ENCODE measurements at places on chromosomes 12 and 14.
A peak's percentile ranks its signal among the peaks of the same experiment; 100 is the strongest.

DNA sequence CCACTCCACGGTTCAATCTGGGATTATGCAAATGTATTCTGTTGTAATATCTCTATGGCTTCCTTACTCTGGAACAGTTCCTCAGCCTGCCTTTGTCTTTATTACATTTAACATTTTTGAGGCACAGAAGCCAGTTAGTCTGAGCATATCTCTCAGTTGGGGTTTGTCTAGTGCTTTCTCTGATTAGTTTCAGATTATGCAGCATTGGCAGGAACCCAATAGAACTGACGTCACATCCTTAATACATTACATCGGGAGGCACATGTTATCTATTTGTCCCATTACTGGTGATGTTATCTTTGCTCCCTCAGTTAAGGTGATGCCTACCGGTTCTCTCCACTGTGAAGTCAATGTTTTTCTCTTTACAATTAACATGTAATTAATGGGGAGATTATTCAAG is 62.4 kb downstream of the PPM1A start:
- DNase-seq = no peak

GRCh38 chr14:98960617-98961013 is 311.4 kb downstream of the BCL11B start:
- no peak for DNase-seq

GRCh38 chr14:22668863-22669262 is 24.7 kb upstream of the OR6J1 start:
- DNase-seq = no peak

DNA sequence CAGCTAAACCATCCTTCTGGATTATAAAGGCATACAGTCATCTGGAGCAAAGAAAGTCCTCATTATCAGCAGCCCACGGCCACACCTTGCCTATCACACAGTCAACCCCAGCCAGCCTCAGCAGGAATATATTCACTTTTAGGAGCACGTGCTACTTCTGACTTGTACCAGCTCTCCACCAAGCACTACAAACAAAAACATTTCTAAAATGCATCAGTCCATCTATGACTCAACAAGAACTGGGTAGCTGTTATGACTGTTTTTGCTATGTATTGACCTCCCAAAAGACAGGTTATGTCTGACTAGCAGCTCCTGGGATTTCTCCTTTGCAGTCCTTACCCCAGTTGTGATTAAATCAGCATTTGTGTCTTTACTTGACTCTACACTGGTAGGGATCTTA is 31.2 kb downstream of the NUAK1 start:
- no peak for DNase-seq

GRCh38 chr12:24488091-24488596 is 460.8 kb downstream of the BCAT1 start:
- DNase-seq = no peak

GRCh38 chr12:52041695-52042123 is 9.5 kb upstream of the NR4A1 start:
- DNase-seq = no peak

- DNase-seq = no peak
These were observed 299.3 kb downstream of the BCAT1 start for GRCh38 chr12:24649634-24650033.

DNA sequence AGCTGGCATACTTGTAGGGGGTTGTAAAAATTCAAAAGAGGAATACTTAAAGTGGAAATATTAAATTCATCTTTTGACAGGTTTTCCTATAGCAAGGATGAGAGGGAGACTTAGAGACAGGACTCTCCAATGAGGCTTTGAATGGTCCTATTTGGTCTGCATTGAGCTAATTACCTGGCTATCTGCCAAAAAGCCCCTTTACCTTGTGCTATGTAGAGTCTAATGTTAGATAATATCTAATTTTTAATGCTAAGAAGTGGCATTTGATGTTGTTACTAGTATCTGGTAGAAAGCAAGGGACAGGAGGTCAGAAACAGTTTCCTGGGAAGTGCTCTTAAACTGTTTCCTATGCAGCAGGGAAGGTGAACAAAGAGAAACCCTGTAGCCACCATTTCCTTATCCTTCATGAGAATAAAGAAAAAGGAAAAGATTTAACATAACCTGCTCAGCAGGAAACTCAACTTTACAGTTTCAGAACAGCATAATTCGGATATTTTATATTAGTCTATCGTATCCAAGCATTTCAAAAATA is 550.0 kb downstream of the SOX5 start:
- no peak for DNase-seq

GRCh38 chr14:105050551-105050897 is 14.7 kb downstream of the GPR132 start:
- DNase-seq = no peak

GRCh38 chr14:52313903-52314594 is at the start of gene PTGER2:
TSS of gene PTGER2 (plus strand) at chr14:52314312. CDS start at chr14:52314549, 237 bp downstream.
- DNase-seq = peak; percentile 65

GRCh38 chr12:2477009-2477766 is 317.6 kb upstream of the FKBP4 start:
- no peak for DNase-seq

- no peak for DNase-seq
These were observed 169.3 kb upstream of the PRICKLE1 start for GRCh38 chr12:42758806-42759205.

DNA sequence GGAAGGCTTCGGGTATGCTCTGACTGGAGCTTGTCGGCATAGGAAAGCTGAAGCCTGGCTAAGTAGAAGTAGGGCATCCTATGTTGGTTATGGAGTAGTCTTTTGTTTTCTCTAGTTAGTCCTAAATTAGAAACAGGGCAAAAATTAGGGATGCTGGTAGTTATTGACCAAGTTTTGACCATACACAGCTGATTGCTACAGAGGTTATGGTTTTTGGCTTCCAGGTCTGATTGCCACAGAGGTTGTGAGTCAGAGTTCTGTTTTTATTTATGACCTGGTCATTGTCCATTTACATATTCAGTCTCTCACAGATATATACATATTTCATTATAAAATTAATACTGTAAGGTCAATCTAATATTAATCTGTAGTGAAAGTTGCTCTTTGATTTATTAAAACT is 219.2 kb downstream of the FSCB start:
- DNase-seq = no peak

- DNase-seq = no peak
These were observed 52.7 kb downstream of the SPPL3 start for GRCh38 chr12:120851444-120851843.

GRCh38 chr14:76669770-76670169 is 91.5 kb upstream of the VASH1 start:
- no peak for DNase-seq

DNA sequence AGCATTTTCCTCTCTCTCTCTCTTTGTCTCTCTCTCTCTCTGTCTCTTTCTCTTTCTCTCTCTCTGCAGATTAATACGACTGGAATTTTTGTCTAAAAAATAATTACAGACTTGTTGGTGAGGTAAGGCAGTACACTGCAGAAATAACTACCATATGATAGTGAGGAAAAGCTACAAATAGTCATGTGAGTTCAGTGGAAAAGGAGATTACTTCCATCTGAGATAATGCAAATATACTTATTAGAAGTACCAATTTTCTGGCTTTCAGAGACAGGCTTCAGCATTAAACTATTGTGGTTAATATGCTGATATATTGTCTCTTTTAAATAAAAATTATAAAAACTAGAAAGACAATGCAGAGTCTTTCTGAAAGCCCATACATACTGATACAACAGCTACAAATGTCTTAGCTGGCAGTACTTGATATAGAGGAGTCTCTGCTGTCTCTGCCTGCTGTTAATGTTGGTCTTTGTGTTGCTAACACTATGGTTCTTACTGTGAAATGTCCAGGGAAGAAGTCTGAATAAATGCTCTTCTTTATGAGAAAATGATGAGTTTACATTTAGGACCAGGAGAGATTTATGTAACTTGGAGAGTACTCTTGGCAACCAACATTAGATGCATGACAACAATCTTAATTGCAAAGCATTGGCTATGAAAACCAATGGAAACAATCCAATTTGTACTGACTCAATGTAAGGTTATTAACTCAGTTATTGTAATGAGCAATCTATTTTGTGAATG is 167.0 kb downstream of the LRFN5 start:
- no peak for DNase-seq

- no peak for DNase-seq
These were observed 2.5 kb downstream of the C12orf57 start for GRCh38 chr12:6946033-6946919.

DNA sequence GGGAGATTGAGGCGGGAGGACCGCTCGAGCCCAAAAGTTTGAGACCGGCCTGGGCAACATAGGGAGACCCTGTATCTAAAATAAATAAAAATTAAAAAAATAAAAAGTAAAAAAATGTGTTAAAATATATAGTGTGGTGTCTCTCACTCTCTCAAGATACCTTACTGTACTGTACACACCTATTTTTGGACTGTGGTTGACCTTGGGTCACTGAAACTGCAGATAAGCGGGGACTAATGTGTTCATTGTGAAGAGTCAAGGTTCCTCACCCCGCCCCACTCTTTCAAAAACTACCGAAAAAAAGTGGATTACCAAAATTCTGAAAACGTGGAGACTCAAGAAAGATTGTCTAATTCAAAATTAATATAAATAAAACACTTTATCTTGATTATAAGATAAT is 1.0 kb upstream of the TAS2R13 start:
- DNase-seq = no peak

- DNase-seq = no peak
These were observed 125.7 kb downstream of the CRADD start for GRCh38 chr12:93802698-93803423.

- DNase-seq = no peak
These were observed 77.2 kb upstream of the DCD start for GRCh38 chr12:54725233-54725843.

DNA sequence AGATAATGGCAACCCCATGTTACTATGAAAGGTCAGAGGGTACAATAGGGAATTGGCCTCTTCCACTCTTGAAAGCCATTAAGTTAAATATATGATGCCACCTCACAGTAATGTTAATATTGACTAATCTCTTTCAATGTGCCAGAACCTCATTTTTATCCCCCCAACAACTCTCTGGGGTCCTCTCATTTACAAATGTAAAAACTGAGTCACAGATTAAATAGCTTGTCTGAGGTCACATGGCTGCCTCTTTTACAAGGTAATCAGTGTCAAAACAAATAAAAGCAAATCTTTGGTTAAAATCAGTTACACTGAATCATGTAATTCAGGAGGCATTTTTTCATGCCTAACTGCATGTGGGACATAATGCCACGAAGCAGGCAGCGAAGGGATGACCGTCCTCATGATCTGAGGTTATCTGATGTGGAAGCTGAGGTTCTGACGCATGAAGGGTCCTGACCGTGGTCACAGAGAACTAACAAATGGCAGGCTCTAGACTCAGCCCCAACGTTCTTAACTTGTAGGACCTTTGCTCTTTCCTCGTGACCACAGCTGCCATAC is 78.5 kb downstream of the PTPN21 start:
- DNase-seq = no peak

- no peak for DNase-seq
These were observed 54.5 kb upstream of the TMEM260 start for GRCh38 chr14:56524971-56525677.

- no peak for DNase-seq
These were observed 277.9 kb downstream of the IPO8 start for GRCh38 chr12:30417697-30418231.

- DNase-seq = no peak
These were observed 239.0 kb upstream of the ATP2B1 start for GRCh38 chr12:89947437-89948270.

- DNase-seq = no peak
These were observed 16.8 kb upstream of the NFYB start for GRCh38 chr12:104154806-104155205.

DNA sequence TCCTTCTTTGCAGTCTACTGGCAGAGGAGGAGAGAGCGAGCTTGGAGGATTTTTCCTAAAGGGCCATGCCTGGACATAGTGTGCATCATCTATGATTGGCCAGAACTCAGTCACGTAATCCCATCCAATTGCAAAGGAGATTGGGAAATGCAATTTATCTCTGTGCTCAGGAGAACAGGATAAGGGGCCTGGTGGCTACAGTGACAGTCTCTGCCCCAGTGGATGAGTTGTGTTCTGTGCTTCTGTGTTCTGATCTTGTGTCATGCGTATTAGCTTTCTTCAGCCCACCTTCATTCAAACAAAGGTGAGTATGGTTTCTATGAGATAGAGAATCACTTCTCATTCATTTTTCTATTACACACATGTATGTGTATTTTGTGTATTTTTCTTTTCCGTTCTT is 144.3 kb downstream of the NRXN3 start:
- DNase-seq = no peak

DNA sequence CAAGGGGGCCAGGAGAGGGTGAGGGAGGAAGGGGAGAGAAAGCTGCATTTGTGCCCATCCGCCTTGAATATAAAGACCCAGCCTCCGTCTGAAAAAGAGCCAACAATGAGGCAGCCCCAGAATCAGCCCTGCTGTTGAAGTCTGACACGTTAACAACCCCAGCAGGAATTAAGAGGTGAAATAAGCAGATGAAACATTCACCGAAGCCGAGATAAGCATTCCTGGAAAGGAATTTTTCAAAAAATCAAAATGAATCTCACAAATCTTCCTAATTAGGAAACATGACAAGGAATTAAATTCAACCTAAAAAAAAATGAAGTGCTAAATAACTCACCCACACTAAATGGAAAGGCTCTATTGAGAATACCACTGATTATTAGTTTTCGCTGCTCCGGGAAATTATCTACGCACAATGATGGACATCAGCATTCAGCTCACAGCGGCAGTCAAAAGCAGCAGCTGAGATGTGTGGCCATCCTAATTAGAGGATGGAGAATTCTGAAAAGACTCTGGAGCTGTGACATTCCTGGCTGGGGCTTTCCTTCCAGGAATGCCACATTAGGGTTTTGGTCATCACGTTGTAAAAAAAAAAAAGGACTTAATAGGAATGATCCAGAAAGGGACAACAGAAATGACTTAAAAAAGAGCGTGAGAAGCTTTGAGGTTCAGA is 8.2 kb upstream of the PARP11 start:
- DNase-seq = no peak

DNA sequence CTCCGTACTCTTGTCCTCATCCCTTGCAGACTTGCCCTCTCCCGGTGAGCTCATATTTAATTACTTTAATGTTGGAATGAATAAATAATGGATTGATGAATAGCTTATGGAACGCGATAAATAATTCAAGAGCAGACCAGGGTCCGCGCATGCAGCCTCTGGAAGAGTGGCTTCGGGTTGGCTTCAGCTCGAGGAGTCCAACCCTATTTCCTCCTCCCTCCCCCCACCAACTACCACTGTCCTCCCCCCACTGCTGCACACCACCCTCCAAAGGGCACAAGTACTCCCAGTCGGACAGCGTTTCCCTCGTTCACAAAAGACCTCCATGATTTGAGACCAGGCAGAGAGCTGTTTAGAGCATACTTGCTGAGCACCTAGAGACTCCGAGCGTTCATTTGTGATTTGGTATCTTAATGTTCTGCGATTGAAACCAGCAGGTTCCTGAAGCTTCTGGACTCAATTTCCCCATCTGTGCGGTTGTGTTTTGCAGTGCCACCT is 647 bp upstream of the SIX1 start:
- no peak for DNase-seq

DNA sequence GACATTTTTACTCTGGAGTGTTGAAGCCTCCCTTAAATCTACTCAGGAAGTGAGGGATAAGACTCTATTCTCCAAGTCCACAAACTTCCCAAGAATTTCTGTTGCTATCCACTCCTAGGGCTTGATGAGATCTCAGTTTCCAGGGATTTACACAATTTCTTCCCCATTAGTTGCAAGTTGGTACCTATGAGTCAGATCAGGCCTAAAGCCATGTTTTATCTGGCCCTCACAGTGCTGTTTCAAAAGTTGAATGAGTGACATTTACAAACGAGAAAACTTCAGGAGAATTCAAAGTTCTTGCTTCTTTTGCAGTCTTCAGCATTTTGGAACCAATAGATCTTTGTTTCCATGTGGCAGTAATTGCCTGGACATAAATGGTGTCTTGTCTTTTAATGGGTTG is 156.4 kb upstream of the SYT10 start:
- no peak for DNase-seq
